AG04449 (cell line): ENCODE measurements at places on chromosomes 11 and 22.

- DNase-seq: no peak
Measured at GRCh38 chr22:17980015-17980590, 44.3 kb downstream of the MICAL3 start.

GRCh38 chr22:45918459-45919370, 58.2 kb downstream of the WNT7B start:
- DNase-seq: no peak

- DNase-seq: no peak
Measured at GRCh38 chr11:36282926-36283325, 6.3 kb downstream of the COMMD9 start.

- no peak for DNase-seq
Measured at GRCh38 chr11:72753341-72754148, 1.3 kb upstream of the ARAP1 start.

GRCh38 chr11:132456751-132457328, 1075.5 kb downstream of the OPCML start:
- no peak for DNase-seq

DNA sequence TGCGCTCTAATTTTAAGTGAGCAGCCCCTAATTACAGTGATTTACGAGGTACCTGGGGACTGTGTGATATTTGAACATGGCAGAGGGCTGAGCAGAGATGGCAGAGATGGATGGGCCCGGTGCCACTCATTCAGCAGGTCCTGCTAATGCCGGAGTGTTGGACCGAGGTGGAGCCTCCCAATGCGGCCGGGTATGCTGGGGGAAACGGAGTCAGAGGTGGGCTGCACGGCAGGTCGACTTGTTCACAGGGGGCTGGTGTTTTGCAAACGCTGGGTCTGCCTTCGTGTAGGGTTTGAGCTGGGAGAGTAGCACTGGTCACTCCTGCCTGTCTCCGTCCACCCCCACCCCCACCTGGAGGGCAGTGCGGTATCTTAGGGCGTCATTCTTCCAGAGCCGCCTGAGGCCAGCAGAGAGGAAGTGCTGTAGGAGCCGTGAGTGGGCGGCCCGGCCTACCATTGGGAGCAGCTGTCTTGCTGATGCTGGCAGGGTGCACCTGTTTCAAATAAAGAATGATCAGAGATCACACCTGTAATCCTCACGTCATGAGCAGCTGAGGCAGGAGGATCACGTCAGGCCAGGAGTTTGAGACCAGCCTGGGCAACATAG, 122.6 kb downstream of the IGLL1 start:
- no peak for DNase-seq

- DNase-seq: no peak
Measured at GRCh38 chr11:71335371-71335770, 83.0 kb upstream of the SHANK2 start.

DNA sequence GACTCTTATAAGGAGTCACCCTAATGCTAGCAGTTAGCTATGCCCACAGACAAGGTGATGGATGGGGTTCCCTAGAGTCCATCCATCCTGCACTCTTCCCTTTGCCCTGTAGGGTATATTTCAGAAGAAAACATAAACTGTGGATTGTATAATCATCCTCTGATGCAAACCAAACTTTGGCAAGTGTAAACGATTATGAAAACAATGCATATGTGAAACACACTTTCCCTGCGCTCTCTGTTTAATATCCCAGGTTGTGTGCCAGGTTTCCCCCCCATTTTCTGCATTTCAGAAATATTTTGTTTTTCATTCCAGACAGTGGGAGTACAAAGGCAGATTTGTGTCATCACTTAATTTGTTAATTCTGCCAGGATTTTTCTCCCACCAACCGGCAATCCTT, 110.0 kb downstream of the LDLRAD3 start:
- DNase-seq: no peak

- no peak for DNase-seq
Measured at GRCh38 chr11:126809514-126810289, 190.9 kb downstream of the KIRREL3 start.
